ENCODE measurements at places on chromosomes 1 and 21.

DNA sequence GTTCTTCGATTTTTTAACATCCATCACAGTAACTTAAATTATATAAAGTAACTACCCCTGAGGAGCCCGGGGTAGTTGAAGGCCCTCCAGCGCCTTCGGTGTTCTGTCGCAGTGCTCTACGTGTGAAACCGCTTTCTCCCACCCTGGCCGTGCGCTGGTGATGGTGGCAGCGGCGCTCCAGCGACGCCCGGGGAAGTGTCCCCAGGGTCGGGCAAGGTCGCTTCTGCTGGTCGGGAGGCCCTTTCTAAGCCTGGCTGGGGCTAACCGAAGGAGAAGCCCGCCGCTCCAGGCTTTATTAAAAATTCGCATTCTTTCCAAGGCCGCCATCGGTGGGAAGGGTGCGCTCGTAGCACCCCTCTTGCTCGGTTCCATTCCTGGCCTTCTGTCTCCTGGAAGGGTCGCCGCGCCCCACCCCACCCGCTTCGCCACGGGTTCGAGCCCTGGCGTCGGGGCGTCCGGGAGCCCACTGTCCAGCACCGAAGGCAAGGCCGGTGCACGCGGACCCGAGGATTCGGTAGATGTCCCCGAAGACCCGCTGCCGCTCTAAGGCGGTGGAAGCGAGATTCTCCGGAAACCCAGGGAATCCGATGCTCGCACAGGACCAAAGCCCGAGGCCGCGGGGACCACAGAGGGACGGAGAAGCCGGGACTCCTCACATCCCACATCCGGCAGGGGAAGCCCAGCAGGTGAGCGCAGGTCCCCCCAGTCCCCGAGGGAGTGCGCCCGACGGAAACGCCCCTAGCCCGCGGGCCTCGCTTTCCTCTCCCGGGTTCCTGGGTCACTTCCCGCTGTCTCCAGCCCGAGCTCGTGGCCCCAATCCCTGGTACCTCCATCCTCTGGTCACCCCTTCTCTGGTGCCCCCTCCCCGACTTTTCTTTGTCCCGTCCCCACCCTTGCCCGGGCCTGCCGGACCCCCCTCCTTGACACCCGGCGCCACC lies 685 bp upstream of the RIPPLY3 start:
- no peak for DNase-seq

GRCh38 chr1:156115514-156116374 lies 1.2 kb downstream of the LMNA start:
- no peak for DNase-seq

DNA sequence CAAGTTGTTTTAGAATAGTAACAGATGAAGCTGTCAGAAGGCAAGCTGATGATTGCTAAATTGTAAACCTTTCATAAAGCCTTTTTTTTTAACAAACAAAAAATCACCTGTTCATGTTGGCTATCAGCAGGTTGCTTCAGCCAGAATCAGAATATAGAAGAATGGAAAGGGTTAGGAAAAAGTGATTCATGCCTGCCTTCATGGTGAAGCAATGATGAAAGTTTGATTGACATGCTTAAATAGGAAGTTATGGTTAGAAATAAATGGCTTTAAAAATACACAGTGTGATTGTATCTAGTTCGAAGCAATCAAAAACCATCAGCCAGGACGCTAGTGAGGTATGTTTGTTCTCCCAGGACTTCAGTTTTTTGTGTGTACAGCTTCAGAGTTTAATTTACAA lies 37.9 kb downstream of the GABPA start:
- no peak for DNase-seq

- no peak for DNase-seq
These were observed 43.8 kb downstream of the MACO1 start for GRCh38 chr1:25474439-25475047.

DNA sequence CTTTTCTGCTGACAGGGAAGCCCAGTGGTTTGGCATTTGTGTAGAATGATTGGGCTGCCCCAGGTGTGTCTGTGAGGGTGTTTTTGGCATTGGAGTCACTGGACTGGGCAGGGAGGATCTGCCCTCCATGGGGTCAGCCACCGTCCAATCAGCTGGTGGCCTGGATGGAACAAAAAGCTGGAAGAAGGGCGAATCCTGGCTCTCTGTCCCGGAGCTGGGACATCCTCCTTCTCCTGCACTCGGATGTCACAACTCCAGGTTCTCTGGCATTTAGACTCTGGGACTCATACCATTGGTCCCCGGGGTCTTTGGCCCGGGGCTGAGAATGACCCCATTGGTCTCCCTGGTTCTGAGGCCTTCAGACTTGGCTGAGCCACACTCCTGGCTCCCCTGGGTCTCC lies 11.2 kb downstream of the SPSB1 start:
- DNase-seq: no peak

DNA sequence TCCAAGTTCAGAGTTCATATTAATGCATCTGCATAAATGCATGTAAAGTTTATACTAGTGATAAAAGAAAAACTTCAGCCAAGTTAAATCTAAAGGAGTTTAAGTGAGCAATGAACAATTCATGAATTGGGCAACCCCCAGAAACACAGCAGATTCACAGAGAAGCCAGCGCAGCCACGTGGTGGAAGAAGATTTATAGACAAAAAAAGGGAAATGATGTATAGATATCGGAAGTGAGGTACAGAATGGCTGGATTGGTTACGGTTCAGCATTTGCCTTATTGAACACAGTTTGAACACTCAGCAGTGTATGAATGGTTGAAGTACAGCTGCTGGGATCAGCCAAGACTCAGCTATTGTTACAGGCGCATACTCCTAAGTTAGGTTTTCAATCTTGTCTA lies 5.7 kb downstream of the AK5 start:
- no peak for DNase-seq

GRCh38 chr1:234865171-234866006 lies 255.4 kb upstream of the IRF2BP2 start:
- no peak for DNase-seq

- DNase-seq: no peak
These were observed 35.9 kb upstream of the ZNF644 start for GRCh38 chr1:91057784-91058183.

GRCh38 chr1:219503604-219504003 lies 109.3 kb downstream of the ZC3H11B start:
- no peak for DNase-seq

DNA sequence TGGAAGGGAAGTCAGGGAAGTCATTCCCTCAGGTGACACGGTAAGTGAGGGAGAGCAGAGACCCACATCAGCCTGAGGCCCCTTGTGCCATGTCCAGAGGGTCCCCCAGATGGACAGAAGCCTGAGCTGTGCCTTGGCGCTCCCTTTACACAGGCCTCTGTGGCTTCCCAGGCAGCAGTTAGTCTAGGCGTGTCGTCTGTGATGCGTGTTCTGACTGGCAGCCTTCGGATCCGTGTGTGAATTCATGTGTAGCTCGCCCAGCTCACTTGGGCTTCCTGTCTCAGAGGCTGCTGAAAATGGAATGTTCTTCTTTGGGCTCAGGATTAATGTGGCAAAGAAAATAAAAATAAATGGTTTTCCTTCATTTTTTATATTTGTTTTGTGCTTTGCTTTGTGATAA lies 28.3 kb downstream of the PRMT2 start:
- DNase-seq: no peak

DNA sequence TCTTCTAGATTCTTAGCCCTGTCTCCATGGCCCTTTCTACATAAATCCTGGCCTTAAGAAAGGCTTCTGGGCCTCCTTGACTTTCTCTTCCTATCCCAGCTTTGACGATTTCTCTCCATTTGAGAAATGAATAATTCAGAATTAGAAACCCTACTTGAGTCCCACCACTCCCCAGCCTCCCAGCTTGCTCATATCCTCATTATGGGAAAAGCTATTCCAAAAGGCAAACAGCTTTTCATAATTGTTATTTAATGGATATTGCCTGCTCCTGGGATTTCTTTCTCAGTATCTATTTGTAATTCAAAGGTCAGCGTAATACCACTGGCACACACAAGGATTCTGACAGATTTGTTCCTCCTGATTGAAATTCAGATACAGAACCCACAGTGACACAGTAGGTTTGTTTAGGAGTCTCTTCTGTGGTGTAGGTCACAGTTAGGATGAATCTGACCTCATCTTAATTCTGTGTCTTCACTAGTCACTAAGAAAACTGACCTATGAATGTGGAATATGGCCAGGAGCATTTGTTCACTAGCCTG lies 121.3 kb downstream of the GRIK1 start:
- DNase-seq: no peak

DNA sequence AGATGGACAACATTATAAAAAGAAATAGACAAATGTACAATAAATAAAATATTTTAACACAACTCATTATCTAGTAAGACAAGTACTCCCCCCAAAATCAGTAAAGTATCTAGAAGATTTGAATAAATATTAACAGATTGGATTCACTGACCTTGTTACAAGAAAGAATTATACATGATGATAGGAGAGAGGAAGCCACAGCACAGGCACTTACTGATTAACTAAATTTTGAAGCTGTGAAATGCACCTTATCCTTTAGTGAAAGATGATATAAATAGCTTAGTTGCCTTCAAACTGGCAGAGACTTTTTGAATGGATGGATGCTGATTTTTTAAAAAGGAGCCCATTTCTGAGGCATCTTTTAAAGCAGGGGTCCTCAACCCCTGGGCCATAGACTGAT lies 8.5 kb downstream of the CR1 start:
- no peak for DNase-seq

DNA sequence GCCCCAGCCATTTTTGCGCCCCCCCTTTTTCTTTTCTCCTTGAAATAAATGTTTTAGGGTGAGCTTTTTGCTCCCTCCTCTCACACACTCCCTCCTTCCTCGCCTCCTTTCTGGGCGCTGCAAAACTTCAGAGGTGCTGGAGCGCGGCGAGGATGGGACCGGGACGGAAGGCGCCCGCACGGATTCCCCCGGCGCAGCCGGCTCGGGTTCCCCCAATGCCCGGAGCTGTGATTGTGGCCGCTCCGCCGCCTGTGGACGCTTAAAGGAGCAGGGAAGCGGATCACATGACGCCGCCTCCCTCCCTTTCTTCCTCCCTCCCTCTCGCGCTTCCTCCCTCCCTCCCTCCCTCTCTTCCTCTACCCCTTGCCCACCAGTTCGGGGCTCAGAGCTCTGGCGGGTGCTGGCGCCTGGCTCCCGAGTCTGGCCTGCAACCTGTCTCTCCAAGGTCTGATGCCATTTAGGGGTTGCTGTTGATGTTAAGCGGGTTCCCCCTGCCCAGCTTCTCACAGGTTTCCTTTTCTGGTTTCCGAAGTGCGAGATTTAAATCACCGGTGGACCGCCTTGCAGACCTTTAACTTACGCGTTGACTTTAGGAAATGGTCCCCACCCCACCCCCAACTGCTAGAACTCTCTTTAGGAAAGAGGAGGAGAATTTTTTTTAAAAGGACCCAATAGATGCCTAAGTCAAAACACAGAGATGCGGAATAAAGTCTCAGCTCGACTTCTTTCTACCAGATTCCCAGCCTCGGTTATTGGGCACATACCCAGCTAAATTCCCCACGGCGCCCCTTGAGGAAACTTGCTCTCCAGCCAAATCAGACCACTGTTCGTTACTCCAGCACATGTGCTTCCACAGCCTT lies at the start of gene WLS:
WLS (minus strand) TSS at position 235 of the 860 bp plus-strand sequence; CDS start at position 11, 224 bp downstream.
- no peak for DNase-seq

DNA sequence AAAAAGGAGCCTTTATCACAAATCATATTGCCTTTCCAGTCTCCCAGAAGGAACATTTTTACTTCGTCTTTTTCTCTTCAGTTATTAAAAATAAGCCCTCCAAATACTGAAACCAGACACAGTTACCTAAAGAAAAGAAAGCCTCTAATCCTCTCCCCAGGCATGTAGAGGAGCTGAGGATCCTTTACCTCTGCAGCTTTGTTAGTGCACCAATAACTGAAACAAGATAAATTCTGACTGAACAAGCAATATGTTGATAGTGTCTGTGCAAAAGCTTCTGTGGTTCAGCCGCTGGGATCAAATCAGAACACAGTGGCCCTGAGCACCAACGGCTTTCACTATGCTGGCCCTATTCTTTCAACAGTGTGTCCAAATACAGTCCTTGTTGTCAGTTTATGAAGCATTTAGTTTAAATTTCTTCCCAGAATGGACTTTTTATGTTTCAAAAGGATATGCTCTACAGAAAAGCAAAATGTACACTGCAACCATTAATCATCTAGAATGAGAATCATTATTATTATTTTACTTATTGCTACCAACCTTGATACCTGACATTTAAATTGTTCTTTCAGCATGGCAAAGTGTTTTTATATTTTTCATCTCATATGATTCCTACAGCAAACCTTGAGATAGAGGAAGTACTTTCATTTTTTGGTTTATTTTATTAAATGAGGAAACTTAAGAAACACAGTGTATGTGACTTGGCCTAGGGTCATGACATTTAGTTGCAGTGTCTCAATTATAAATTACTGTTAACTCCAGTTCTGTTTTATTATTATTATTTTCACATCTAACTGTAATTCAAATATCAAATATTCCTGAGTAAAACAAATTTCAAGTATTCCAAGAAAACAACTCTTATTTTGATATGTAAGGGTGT lies 217.9 kb downstream of the NEGR1 start:
- DNase-seq: no peak

DNA sequence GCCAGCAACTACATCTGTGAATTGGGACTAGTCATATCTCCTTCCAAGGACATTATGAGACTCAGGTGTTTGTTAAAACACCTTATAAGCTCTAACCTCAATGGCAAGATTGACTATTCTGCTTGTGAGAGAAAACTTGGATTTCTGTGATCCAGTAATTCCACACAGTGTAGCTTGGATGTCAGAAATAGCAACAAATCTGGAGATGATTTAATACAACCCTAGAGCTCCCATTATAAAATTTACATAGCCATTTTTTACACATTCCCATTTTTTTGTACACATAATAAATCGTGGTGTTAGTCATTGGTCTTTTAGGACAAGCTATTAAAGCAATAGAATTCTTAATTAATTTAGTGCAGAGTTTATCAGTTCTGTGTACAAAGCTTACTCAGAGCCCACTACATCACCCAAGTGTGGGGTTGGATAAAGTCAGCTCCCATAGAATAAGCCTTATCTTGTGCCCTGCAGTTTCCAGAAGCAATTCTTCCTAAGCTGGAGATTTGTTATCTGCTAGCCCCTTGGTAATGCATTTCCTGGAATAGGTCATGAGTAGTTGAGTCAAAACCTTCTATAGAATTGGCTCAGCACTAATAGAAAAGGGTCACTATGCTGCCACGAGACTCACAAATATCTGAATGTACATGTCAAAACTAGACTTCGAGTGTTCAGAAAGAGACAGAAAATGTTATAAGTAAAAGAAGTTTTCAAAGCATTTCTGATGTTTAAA lies 434.0 kb upstream of the RUNX1 start:
- no peak for DNase-seq

DNA sequence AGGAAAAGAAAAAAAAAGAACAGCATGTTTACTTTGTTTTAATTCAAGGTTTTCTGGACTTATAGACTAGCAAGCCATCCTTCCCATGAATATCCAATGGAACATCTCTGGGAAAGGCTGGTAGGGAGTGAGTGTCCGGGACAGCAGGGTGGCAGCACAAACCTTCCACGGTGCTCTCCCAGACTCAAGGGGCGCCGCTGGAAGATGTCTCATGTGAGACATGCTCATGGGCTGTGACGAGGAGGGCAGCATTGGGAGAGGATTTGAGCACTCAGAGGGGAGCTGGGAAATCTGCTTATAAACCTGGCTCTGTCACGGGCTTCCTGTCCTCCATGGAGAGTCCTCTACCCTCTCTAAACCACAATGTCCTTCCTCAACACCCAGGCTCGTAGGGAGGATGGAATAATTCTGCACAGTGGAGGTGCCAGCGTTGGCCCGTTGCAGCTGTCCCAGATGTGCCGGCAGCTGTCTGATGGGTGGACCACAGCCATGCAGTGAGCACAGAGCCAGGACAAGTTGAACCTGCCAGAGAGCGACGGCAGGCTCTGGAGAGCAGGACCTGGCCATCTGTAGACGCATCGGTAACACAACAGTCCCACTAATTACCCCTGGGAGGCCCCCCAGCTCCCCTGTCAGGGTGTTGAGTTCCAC lies 100.1 kb upstream of the IGSF21 start:
- DNase-seq: no peak

- DNase-seq: no peak
These were observed 54.9 kb downstream of the OLIG1 start for GRCh38 chr21:33124889-33125288.

Measured in bone marrow (tissue), 2 donors.